ENCODE measurements at places on chromosomes 6 and 20. TPM values are rescaled to one million over a fixed set of nuclear protein-coding genes. Genes with fewer than 3 reads are reported as not detected.
A peak's percentile ranks its signal among the peaks of the same experiment; 100 is the strongest.

GRCh38 chr6:76465410-76465809 is 392.9 kb upstream of the IMPG1 start:
- H3K27me3 ChIP-seq, result no peaks in the 10 kb centered on the region
- no peaks in the 10 kb centered on the region for H3K4me1 ChIP-seq
- H3K27ac ChIP-seq, result no peak overlapping the region
- H3K36me3 ChIP-seq, result no peaks in the 10 kb centered on the region

DNA sequence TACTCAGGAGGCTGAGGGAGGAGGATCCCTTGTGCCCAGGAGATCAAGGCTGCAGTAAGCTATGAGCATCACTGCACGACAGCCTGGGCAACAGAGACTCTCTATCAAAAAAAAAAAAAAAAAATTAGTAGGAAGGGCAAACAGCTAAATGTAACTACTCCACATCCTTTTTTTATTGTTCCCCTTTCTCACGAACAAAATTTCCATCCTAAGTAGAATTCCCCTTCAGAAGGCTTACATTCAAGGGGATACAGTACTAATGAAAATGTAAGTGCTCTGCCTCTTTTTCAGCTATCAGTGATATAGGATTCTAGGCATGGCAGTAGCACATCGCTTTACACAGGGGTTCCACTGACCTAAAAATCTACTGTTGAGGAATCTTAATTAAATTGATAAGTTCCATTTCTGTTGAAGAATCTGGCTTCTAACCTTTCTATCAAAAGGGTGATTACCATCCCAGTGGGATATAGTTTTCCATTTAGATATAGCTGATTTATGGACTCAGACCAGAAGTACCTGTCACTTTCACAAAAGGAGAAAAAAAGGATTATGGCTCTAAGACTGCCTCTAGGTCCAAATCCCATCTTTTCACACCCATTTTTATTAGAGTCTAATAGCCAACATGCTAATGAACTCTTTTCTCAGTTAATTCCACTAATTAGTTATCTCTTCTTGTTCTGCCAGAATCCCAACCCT is 2.6 kb downstream of the B4GALT5 start:
- H3K4me1 ChIP-seq, result peaks cover 4% of the 10 kb centered on the region
- H3K27ac ChIP-seq, result peak overlapping the region; percentile 11
- H3K36me3 ChIP-seq, result no peaks in the 10 kb centered on the region
- no peak overlapping the region for H3K4me3 ChIP-seq
- no peaks in the 10 kb centered on the region for H3K27me3 ChIP-seq
- no peak for DNase-seq

DNA sequence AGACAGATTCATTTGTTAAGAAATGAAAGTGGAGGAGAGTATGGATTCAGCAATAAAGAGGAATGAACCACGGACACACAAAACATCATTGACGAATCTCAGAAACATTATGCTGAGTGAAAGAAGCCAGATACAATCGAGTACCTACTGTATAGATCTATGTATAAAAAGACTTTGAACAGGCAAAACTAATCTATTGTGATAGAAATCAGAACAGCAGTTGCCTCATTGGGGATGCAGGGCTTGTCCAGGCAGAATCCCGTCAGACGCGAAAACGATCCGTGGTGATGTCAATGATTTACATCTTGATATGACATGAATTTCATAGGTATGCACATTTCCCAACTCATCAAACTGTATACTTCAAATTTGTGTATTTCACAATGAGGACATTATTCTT is 265.2 kb downstream of the CBLN4 start:
- no peaks in the 10 kb centered on the region for H3K36me3 ChIP-seq
- no peak overlapping the region for H3K27ac ChIP-seq
- H3K27me3 ChIP-seq, result no peaks in the 10 kb centered on the region
- no peak for DNase-seq
- no peaks in the 10 kb centered on the region for H3K4me1 ChIP-seq
- H3K4me3 ChIP-seq, result no peak overlapping the region

DNA sequence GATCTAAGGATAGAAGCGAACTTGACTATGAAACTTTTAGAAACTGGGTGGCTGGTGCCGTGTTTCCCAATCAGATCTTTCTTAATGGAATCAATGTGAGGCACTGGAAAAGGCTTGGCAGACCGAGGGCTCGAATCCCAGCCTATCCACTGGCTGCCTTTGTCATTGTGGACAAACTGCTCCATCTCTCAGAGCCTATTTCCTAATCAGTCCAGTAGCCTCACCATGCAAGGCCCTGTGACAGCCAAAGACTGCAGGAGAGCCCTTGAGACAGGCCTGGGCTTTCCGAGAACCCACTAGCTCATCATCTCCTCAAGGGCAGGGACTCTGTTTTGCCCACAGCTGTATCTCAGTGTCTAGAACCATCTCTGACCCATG is 43.4 kb downstream of the SPDEF start:
- no peaks in the 10 kb centered on the region for H3K4me1 ChIP-seq
- no peak for DNase-seq
- no peaks in the 10 kb centered on the region for H3K36me3 ChIP-seq
- H3K27me3 ChIP-seq, result peaks cover 19% of the 10 kb centered on the region
- H3K27ac ChIP-seq, result no peak overlapping the region

Gene ENPP4
- 15.1 TPM for total RNA-seq

Gene TMC2
- total RNA-seq, result not detected

Gene TTK
- total RNA-seq, result 0.46 TPM

All from heart right ventricle (tissue), 16 donors.